ENCODE measurements at places on chromosomes 1 and 21. TPM values are rescaled to one million over a fixed set of nuclear protein-coding genes. Genes with fewer than 3 reads are reported as not detected.

GRCh38 chr1:162722036-162722435 lies 68.5 kb upstream of the HSD17B7 start:
- H3K27me3 ChIP-seq: no peaks in the 10 kb centered on the region
- no peaks in the 10 kb centered on the region for H3K4me1 ChIP-seq
- H3K4me3 ChIP-seq: no peak overlapping the region
- H3K27ac ChIP-seq: no peak overlapping the region

DNA sequence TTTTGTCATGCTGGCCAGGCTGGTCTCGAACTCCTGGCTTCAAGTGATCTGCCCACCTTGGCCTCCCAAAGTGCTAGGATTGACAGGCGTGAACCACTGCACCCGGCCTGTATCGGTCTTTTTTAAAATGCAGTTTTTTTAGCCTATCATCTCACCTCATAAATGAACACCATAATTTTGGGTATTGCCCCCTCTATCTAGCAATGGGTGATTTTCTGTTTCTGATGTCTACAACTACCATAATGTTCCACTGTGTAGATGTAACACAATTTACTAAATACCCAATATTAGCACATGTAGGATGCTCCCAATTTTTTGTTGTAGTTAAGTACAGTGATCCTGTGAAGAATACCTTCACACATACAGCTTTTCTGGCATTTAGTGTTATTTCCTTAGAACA lies 2.0 kb upstream of the CAMTA1 start:
- H3K4me3 ChIP-seq: peak overlapping the region; percentile 79
- H3K4me1 ChIP-seq: peaks cover 15% of the 10 kb centered on the region
- no peaks in the 10 kb centered on the region for H3K36me3 ChIP-seq
- H3K27ac ChIP-seq: no peak overlapping the region

GRCh38 chr21:31348188-31348587 lies 4.1 kb upstream of the TIAM1 start:
- no peak overlapping the region for H3K27ac ChIP-seq
- DNase-seq: no peak
- H3K27me3 ChIP-seq: peaks cover 2% of the 10 kb centered on the region

Gene CDC20
- total RNA-seq: 170 TPM

DNA sequence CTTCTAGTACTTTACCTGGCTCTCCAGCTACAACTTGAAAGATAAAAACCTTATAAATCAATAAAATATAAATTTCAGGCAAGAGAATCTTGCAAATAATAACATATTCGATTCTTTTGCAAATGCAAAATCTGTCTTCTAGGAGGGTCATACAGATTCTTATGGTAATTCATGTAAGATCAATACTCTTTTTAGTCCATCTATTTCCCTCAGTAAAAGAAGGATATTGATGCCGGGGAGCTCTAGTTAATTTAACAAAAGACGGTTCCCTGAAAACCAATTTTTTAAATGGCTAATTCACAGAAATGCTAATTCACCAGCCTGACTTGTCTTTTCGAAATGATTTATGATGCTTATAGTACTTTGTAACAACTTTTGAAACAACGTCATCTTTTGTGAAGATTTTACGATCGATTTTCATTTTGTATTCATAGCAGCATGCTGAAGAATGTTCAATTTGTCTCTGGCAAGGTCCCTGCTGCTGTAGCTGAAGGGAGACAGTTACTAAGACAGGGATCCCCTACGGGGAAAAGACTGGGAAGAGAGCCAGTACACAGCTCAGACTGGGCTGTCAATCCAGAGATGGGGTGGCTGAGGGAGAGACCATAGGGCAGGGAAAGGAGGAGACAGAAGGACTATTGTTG lies 90.6 kb upstream of the SPAG17 start:
- H3K27me3 ChIP-seq: no peaks in the 10 kb centered on the region
- H3K4me1 ChIP-seq: no peaks in the 10 kb centered on the region
- no peak overlapping the region for H3K4me3 ChIP-seq
- no peaks in the 10 kb centered on the region for H3K36me3 ChIP-seq
- DNase-seq: no peak

Data from endothelial cell of umbilical vein (primary cell).